CD4-positive, alpha-beta T cell treated with Interleukin-17A for 4 hours (primary cell): ENCODE measurements at places on chromosomes 6 and 20.
A peak's percentile ranks its signal among the peaks of the same experiment; 100 is the strongest.

GRCh38 chr20:10497283-10497682 is 62.2 kb downstream of the SLX4IP start:
- DNase-seq = no peak

- no peak for DNase-seq
These were observed 1.1 kb downstream of the BMP5 start for GRCh38 chr6:55874316-55874715.

- no peak for DNase-seq
These were observed 115.6 kb downstream of the MTHFD1L start for GRCh38 chr6:150981095-150981494.

DNA sequence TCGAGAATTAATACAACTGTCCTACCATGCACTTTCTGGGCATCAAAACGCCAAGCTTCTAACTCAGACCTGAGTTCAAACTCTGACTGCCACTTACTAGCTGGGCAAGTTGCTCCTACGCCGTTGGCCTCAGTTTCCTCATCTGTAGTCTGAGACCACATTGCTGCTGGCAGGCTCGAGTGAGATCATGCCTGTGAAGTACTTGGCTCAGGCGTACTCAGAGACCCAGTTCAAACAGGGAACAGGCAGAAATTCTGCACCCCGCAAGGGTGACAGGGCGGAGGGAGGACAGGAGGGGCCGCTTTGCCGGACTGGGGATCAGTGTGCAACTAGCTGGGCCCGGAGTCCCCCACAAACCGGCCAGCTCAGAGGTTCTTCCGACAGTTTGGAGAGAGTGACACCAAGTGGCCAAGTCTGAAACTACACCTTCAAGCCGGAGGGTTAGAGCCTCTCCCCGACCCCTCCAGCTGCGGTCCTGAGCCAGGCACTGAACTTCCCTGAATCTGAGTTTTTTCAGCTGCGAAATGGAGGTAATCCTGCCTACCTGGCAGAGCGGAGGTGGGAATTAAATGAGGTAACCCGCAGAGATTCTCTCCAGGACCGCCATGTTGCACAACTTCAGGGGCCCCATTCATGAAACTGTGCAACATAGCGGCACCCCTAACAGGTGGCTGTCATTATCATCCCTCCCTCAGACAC is 46.0 kb upstream of the PTPN1 start:
- DNase-seq = peak; percentile 65

GRCh38 chr6:36688739-36689075 is 8.9 kb upstream of the RAB44 start:
- DNase-seq = no peak
